ENCODE measurements at places on chromosomes 2 and 18.

DNA sequence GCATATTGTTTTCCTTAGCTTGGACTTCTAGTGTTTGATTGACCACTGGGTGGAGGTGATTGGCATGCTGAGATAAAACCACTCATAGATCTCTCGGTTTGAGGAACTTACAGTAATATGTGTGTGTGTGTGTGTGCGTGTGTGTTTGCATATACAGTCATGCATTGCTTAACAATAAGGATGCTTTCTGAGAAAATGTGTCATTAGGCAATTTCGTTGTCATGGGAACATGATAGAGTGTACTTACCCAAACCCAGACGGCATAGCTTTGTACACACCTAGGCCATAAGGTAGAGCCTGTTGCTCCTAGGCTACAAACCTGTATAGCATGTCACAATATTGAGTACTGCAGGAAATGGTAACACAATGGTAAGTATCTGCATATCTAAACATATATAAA lies 167.3 kb downstream of the NYAP2 start:
- no peak for DNase-seq

DNA sequence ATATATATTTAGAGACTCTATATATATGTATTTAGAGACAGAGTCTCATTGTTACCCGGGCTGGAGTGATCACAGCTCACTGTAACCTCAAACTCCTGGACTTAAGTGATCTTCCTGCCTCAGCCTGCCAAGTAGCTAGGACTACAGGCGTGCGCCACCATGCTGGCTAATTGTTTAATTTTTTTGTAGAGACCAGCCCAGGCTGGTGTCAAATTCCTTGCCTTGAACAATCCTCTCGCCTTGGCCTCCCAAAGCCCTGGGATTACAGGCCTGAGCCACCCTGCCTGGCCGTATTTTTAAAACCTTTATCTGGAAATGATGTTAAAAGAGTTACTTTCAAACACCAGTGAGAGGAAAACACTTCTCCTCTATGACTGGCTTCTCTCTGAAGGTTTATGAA lies 30.9 kb upstream of the PGAP1 start:
- no peak for DNase-seq

- no peak for DNase-seq
Measured at GRCh38 chr2:231315896-231316295, 79.6 kb upstream of the B3GNT7 start.

- no peak for DNase-seq
Measured at GRCh38 chr2:3647246-3647645, 10.8 kb upstream of the ALLC start.

DNA sequence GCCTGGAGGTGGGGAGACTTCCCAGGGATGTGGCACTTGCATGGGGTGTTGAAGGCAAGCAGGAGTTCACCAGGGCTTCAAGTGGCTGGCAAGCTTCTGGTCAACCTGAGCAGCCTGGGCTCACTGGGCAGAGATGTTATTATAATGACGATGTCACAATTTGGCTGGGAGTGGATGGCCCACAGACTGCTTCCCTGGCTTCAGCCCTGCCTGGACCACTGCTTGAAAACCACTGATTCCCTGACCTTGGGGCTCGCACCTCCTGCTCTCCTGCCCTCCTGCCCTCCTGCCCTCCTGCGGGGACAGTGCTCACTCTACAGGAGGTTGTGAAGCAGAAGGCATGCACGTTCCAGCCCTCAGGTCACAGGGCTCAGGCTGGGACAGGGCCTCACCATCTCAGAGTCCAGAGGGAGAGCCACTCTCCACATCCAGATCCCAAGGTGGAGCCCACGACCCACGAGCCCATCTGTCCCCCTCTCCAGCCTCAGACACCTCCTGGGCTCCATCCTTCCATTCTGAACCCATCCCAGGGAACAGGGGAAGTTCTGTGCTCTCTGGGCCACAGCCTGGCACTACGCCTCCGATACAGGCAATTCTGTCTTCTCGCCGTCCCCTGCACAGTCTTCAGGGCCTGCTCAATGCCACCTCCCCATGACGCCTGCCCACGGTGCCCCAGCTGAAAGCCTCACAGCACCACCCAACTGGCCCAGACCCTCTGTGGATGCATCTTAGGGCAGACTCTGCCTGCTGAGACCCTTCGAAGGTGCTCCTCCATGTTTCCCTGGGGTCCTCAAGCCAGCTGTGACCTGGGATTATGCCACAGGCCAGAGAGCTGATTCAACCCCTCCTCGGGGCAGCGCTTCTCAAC lies 241.6 kb upstream of the RAB6C start:
- no peak for DNase-seq

DNA sequence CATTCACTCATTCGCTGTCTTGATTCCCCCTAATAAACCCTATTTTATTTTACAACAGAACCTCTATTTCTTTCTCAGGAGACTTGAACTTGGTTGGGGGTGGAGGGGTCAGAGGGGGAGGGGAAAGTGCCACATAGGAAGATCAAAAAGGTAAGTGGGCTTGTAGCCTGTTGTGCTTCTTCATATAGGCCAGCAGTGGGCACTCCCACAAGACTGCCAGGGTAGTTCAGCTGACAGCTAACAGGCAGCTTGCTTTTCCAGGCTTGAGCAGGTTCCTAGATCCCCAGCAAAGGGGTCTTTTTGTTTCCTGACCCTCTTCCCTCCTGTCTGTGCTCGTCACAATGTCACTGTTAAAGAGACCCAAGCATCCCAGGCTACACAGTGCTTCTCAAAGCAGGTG lies 829 bp upstream of the KIAA2012 start:
- DNase-seq: no peak

- no peak for DNase-seq
Measured at GRCh38 chr2:85709401-85709811, 15.2 kb downstream of the GNLY start.

GRCh38 chr2:22894761-22895160 lies 490.2 kb upstream of the KLHL29 start:
- DNase-seq: no peak

GRCh38 chr18:66534110-66534509 lies 69.8 kb downstream of the CDH19 start:
- DNase-seq: no peak

DNA sequence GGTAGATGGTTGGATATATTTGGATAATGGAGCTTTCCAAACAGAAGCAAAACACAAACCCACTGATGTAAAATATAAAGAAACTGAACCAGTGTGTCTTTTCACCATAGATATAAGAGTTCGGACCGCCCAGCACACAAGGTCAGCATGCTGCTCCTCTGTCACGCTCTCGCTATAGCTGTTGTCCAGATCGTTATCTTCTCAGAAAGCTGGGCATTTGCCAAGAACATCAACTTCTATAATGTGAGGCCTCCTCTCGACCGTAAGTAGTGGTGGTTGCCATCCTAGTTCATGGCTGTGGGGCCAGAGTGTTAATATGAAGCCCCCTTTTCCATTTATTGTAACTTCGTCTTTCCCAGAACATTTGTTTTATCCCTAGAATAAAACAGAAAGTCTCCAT lies 125.2 kb upstream of the LYPD6 start:
- DNase-seq: no peak

DNA sequence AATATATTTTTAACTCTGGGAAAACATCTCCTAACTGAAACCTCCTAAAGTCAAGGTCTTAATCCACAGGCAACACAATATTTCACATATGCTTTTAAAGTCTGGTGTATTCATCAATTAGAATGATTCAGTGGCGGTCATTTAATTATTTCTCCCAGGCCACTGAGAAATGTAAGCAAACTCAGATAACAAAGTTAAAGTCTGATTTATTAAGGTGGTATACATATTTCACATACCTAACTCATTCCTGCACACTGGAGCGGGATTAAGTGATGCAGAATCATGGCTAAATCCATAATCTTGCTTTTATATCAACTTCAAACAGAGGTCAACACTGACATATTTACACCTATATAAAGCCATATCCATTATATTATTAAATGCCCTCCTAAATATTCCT lies 43.7 kb downstream of the FRZB start:
- DNase-seq: no peak

- no peak for DNase-seq
Measured at GRCh38 chr2:166138144-166138543, 10.3 kb upstream of the SCN1A start.

DNA sequence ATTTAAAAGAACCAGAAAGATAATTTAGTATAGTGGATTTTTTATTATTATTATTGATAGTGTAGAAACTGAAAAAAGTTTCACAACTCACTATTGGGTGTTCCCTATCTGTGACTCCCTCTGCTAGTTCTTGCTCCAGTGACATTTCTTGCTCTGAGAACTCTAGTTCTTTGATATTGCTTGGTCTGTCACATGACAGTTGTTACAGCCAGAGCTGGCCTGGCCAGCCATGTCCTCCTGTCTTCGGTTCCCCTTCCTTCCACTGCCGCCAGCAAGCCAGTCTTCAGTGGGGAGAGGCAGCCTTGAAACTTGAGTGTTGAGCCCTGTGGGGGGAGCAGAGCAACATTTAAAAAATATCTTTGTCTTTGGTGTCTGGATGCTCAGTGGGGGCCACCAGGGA lies 7.6 kb upstream of the THOC1 start:
- no peak for DNase-seq

GRCh38 chr2:214740867-214741395 lies 68.6 kb downstream of the BARD1 start:
- DNase-seq: no peak

DNA sequence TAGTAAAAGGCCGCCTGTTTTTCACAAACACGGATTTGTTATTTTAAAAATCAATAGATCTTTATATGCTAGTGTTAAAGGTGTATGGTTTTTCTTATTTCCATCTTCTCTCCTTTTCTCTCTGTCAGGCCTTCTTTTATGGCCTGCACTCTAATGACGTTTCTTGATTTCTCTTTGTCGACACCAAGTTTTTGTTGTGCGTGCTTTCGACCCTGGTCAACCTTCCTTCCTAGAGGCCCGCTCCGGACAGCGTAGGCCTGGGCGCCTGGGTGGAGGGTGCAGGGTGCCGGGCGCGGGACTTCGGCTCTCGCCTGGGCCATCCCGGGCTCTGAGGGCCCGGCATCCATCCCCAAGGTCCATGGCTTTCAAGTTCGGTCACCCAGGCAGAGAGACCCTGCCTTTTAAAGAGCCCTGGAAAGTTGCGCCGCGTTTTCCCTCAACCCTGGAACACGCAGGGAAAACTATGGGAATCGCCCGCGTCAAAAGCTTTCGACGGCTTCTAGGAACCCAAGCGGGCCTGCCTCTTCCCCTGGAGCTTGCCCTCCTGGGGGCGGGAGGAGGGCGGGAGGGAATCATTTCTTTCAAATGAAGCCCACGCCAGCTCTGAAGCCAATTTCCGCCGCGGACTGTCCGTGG lies 4.1 kb upstream of the SATB2 start:
- DNase-seq: no peak

DNA sequence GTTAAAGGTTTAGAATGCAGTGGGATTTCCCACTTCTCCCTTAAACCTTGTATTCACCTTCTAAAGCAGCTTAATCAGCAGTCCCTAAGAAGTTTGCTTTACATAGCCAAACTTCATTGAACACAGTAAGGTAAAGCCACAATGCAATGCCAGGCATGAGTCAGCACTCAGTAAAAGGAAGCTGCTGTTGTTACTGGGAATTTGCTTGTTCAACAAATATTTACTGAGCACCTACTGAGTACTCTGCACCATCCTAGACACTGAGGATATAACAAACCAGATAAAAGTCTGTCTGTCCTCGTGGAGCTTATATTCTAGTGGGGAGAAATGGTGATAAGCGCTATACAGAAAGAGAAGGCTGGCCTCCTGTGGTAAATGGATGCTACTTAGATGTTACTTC lies 162.7 kb downstream of the PKP4 start:
- DNase-seq: no peak

- DNase-seq: no peak
Measured at GRCh38 chr18:79574938-79575525, 104.6 kb upstream of the CTDP1 start.

- DNase-seq: no peak
Measured at GRCh38 chr2:126838716-126838985, 60.0 kb upstream of the TEX51 start.

GRCh38 chr2:23211987-23212583 lies 172.9 kb upstream of the KLHL29 start:
- DNase-seq: no peak

DNA sequence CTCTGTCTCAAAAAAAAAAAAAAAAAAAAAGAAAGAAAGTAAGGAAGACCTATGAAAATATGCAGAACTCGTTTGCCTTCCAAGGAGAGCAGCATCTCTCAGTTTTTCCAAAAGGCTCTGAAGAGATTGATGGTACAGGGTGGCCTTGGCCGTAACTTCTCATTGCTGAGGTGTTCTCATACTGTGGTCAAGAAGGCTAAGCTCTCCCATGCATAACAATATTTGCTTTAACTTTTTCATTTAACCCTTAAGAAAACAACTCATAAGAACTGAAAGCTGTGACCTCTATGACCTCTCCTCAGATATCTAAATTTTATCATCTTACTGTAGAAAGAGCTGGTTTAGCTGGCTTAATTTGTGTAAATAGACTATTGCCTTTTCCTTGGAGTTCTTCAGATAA lies 37.1 kb upstream of the GATA6 start:
- DNase-seq: no peak

- no peak for DNase-seq
Measured at GRCh38 chr2:205175831-205176230, 506.5 kb upstream of the NRP2 start.

- DNase-seq: no peak
Measured at GRCh38 chr2:229955663-229956062, 33.4 kb downstream of the FBXO36 start.

DNA sequence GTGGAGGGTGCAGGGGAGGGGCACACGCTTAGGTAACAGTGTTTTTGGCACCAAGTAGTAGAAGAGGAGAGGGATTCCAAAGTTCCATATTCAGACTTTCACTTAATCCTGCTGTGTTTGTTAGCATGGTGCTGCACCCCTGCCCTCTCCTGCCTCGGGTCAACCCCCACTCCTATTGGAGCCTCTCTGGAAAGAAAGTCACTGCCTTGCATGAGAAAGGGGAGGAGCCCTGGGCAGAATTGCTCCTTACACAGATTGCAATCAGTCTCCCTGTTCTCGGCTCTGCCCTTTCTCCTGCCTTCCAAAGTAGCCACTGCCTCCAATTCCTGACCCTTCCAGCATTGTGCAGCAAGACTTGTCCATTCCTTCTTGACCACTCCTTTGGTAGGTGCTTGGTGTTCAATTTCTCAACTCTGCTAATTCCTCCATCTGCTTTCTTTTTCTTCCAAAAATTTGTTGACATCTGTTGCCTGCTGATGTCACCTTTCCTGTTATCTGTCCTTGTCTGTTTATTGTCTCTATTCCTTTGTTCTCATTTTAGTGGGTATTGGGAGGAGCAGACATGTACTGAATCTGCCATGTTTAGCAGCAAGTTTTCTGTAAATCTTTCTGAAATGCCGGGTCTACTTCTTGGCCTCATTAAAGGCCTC lies 225.4 kb downstream of the LOXHD1 start:
- no peak for DNase-seq

DNA sequence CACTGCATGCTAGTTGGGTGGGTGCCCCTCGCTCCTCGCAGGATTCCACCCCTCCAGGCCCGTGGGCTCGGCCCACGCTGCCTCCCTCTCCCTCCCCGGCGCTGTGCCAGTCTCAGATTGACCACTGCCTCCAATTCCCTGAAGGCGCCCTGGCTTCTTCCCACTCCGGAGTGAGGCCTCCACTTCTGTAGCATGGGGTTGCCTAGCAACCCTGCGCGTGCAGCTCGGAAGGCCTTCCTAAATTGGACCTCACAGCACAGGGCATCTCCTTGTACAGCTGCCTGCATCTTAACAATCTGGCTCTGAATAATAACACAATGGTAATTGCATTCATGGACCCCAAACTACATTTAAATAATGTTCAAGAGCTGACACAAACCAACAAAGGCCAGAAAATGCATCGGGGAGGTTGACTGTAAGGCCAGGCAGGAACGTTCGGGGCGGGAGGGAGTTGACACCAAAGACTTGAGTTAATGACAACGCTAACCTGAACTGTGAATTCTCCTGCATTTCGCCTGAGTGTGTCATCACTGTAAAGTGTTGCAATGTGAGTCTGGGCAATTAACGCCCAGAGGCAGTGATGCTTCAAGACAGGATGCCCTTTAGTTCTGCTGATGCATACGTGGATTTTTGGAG lies 222.9 kb downstream of the ZBTB7C start:
- DNase-seq: no peak
